ENCODE measurements at places on chromosomes 4 and X.

- no peak for DNase-seq
Observed at GRCh38 chr4:2409381-2409783, 9.1 kb downstream of the ZFYVE28 start.

- DNase-seq = peak; percentile 71
Observed at GRCh38 chrX:152926279-152926678, 28.4 kb downstream of the ZNF185 start.

- no peak for DNase-seq
Observed at GRCh38 chrX:120282697-120283096, 28.6 kb downstream of the TMEM255A start.

DNA sequence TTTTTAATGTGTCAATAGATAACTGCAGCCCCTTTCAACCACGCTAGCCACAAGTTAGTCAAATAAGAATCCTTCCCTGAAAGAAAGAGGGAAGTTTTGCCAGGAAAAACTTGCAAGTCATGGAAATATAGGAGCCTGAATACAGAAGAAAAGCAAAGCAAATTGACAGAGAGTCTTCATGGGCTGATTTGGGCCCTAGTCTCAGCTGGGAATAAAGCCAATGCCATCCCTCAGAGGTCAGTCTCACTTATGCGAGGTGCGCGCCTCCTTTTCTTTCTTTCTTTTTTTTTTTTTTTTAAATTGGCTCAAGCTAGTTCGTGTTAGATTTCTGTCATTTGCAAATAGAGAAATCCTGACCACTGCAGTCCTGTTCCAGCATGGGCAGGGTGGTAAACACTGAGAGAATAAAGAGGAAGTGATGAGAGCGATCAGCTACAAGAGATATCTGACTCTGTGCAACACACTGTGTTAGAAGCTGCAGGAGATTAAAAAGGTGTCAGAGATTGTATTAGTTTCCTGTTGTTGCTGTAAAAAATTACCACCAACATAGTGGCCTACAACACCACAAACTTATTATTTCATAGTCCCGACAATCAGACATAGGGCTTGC is 299.7 kb downstream of the LDB2 start:
- no peak for DNase-seq

- DNase-seq = no peak
Observed at GRCh38 chrX:53288189-53288588, 6.8 kb upstream of the IQSEC2 start.

DNA sequence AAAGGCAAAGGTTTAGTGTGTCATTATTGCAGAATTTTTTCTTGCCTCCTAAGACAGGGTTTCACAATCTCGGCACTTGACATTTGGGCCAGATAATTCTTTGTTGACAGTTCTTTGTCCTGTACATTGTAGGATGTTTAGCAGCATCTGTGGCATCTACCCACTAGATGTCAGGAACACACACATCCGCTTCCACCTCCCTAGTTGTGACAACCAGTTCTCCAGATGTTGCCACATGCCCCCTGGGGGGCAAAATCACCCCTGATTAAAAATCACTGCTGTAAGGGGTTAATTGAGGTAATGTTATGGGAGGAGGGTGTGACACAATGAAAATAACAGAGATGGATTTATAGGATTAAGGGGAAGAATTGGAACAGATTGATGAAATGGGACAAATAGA is 75.3 kb downstream of the HMGB2 start:
- DNase-seq = no peak

GRCh38 chrX:63817696-63818095 is 32.7 kb upstream of the ARHGEF9 start:
- no peak for DNase-seq

- no peak for DNase-seq
Observed at GRCh38 chr4:26692014-26692726, 108.3 kb downstream of the TBC1D19 start.

Measured in hepatocyte (in vitro differentiated cells).